Upper lobe of right lung (tissue), 1 donor: ENCODE measurements at places on chromosomes 11 and 22. TPM values are rescaled to one million over a fixed set of nuclear protein-coding genes. Genes with fewer than 3 reads are reported as not detected.

The TBX10 gene
- total RNA-seq, result not detected

The OR51B5 gene
- total RNA-seq, result not detected

The SHANK2 gene
- total RNA-seq, result 62.5 TPM

The F2 gene
- not detected for total RNA-seq

The RFPL1 gene
- total RNA-seq, result not detected

The TTC17 gene
- total RNA-seq, result 94.4 TPM

The CCDC89 gene
- total RNA-seq, result 1.2 TPM

DNA sequence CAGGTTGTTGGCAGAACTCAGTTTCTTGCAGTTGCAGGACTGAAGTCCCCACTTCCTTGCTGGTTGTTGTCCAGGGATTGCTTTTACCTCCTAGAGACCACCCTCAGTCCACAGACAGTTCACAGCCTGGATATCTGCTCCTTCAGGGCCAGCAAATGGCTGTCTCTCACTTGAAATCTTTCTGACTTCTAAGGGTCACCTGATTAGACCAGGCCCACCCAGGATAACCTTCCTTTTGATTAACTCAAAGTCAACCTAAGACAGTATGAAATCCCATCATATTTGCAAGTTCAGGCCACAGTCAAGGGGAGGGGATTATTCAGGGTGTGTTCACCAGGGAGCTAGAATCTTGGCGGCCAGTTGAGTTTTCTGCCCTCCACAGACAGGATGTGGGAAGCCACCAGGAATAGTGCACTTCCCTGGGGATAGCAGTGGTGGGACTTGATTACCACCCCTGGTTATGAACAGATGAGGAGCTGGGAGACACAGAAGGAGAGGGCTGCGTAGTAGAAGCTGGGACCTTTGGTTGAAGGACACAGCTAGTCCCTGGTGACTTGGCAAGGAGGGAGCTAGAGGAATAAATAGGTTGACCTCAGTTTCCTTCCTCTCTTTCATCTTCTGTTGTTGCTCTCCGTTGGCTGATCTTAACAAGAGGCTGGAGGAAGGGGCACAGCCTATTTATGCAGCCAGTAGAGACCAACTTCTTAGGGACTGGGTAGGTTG lies 33.4 kb downstream of the MIAT start:
- no peak overlapping the region for H3K4me3 ChIP-seq
- H3K36me3 ChIP-seq, result peaks cover 5% of the 10 kb centered on the region
- H3K4me1 ChIP-seq, result no peaks in the 10 kb centered on the region
- H3K27ac ChIP-seq, result no peak overlapping the region

- DNase-seq, result no peak
- peaks cover 17% of the 10 kb centered on the region for H3K4me1 ChIP-seq
- H3K27me3 ChIP-seq, result no peaks in the 10 kb centered on the region
- no peak overlapping the region for H3K27ac ChIP-seq
Measured at GRCh38 chr11:75526192-75526541, 426 bp upstream of the GDPD5 start.

- DNase-seq, result no peak
- no peaks in the 10 kb centered on the region for H3K36me3 ChIP-seq
- peaks cover 7% of the 10 kb centered on the region for H3K27me3 ChIP-seq
- no peak overlapping the region for H3K4me3 ChIP-seq
Measured at GRCh38 chr22:43393844-43394474, 17.9 kb upstream of the MPPED1 start.

DNA sequence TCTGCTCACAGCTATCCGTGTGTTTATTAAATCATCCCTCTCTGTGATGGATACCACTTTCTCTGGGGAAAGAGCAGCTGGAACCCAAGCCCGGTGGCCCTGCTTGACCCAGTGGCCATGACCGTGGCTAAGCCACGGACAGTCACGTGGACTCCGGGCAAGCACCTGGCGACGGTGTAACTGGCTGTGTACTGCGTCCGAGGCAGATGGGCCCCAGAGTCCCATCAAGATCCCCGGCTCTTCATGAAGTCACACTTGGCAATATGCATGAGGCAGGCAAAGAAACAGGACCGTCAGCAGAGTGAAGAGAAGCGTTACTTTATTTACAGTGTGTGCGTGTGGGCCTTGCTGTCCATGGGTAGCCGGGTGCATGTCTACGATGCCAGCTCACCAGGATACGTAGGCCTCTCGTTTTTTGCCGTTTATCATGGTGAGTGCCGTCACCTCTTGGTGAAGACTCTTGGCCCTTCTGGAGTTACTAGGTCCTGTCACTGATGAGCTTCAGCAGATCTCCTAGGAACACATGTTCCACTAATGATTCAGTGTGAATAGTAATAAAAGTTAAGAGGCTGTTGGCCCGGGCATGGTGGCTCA lies 366.3 kb downstream of the TBC1D22A start:
- H3K27ac ChIP-seq, result no peak overlapping the region
- H3K4me3 ChIP-seq, result no peak overlapping the region
- no peaks in the 10 kb centered on the region for H3K27me3 ChIP-seq
- no peaks in the 10 kb centered on the region for H3K36me3 ChIP-seq
- peak; percentile 25 for DNase-seq

- H3K27me3 ChIP-seq, result no peaks in the 10 kb centered on the region
- peak; percentile 70 for DNase-seq
- H3K36me3 ChIP-seq, result no peaks in the 10 kb centered on the region
- H3K4me1 ChIP-seq, result peaks cover 37% of the 10 kb centered on the region
- H3K4me3 ChIP-seq, result peak overlapping the region; percentile 75
- H3K27ac ChIP-seq, result peak overlapping the region; percentile 99
Measured at GRCh38 chr11:94544646-94545263, 1.0 kb downstream of the FUT4 start.

GRCh38 chr11:76622493-76623094 lies 48.0 kb downstream of the LRRC32 start:
- no peak overlapping the region for H3K27ac ChIP-seq
- H3K36me3 ChIP-seq, result no peaks in the 10 kb centered on the region
- DNase-seq, result peak; percentile 52
- H3K27me3 ChIP-seq, result no peaks in the 10 kb centered on the region
- no peak overlapping the region for H3K4me3 ChIP-seq

DNA sequence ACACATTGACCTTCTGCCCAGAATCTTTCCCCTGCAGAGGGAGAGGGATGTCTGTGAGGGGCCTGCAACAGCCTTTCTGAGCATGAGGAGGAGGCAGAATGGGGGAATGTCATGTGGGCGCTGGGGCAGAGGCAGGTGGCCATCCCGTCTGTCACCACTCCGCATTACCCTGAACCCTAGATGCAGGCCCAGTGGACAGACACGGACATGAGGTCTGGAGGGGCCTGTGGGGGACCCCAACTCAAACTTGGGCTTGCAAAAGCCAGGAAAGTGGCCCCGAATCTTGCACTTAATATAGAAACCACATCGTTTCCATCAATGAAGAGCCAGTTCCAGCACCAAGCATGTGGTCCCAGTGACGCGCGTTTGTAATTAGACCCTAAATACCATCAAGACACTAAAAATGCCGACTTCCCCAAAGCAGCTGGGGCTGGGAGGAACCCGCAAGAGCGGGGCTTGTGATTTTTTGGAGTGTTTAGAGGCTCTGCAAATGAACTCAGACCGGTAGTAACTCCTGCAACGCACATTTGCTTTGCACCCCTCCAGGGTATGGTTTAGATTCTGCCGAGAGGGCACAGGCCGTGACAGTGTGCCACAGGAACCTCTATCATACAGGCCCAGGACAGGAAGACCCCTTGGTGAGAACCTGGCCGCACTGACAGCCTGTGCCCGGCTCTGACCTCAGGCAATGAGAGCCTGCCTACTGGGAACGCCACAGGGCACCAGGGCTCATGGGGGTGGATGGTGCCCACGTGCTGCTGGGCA lies 109.3 kb downstream of the CTTN start:
- no peaks in the 10 kb centered on the region for H3K27me3 ChIP-seq
- H3K27ac ChIP-seq, result no peak overlapping the region
- no peaks in the 10 kb centered on the region for H3K4me1 ChIP-seq
- no peak overlapping the region for H3K4me3 ChIP-seq

DNA sequence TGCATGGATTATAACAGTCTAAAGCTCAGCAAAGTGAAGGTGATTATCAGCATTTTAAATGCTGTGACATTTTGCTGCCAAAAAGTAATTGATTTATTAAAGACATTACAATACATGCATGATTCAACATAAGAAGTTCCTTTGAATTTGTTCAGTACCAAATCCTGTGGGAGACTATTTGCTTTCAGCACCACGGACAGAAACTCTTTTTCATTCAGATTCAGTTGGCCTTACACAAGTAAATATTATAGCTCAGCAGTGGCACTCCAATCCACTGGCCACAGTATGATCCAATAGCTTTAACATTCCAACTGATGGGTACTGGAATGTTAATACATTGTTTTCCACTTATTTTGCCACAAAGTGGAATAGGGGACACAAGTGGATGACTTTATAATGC lies 806.7 kb downstream of the NTM start:
- no peaks in the 10 kb centered on the region for H3K36me3 ChIP-seq
- no peaks in the 10 kb centered on the region for H3K27me3 ChIP-seq
- no peak overlapping the region for H3K27ac ChIP-seq
- H3K4me1 ChIP-seq, result no peaks in the 10 kb centered on the region

DNA sequence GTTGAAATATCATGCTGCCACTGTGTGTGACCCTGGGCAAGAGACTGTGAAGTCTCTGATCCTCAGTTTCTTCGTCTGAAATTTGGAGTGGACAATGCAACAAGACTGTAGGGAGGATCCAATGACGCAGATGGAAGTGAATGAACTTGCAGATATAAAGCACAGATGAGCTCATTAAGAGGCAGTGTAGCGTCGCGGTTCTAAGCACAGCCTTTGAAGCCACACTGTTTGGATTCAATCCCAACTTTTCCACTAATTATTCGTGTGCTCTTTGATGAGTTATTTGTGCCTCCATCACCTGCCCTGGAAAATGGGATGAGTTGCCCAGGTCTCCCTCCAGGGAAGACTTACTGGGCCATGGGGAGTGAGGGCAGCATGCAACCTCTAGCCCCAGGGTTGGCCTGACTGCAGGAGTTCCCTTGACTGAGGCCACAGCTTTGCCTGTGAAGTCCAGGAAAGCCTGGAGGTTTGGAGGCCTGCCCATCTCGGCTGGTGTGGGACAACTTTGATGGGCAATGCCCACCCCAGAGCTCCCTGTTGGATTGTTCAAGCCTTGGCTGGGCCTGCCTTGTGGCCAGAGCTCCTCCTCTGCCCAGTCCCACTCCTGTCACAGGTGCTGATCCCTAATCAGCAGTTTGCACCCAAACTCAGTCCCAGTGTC lies 266.0 kb upstream of the B3GAT1 start:
- DNase-seq, result no peak
- H3K27ac ChIP-seq, result no peak overlapping the region
- no peaks in the 10 kb centered on the region for H3K36me3 ChIP-seq
- H3K4me1 ChIP-seq, result no peaks in the 10 kb centered on the region
- H3K27me3 ChIP-seq, result no peaks in the 10 kb centered on the region

GRCh38 chr11:123308077-123308476 lies 113.0 kb upstream of the CLMP start:
- DNase-seq, result no peak
- H3K27ac ChIP-seq, result no peak overlapping the region
- no peaks in the 10 kb centered on the region for H3K4me1 ChIP-seq
- no peak overlapping the region for H3K4me3 ChIP-seq

DNA sequence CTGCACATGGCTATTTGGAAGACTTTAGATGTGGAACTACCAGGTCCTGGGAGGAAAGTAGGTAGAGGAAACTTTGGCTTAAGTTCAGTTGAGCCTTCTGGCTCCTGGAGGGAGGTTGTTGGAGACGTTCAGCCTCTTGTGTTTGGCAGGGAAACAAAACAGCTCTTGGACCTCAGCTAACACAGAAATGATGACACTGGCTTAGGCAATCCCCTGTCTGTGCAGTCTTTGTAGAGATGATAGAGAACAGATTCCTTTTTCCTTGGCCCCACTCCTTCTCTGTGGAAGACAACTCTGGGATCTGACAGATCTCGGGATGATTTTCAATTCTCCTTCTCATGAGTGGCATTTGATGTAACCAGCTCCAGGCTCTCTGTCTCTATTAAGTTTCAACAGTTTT lies 428.5 kb downstream of the TMEM135 start:
- no peaks in the 10 kb centered on the region for H3K4me1 ChIP-seq
- DNase-seq, result no peak

- H3K4me3 ChIP-seq, result no peak overlapping the region
- H3K27me3 ChIP-seq, result no peaks in the 10 kb centered on the region
- no peaks in the 10 kb centered on the region for H3K4me1 ChIP-seq
Measured at GRCh38 chr22:41052661-41053490, 39.5 kb upstream of the EP300 start.

DNA sequence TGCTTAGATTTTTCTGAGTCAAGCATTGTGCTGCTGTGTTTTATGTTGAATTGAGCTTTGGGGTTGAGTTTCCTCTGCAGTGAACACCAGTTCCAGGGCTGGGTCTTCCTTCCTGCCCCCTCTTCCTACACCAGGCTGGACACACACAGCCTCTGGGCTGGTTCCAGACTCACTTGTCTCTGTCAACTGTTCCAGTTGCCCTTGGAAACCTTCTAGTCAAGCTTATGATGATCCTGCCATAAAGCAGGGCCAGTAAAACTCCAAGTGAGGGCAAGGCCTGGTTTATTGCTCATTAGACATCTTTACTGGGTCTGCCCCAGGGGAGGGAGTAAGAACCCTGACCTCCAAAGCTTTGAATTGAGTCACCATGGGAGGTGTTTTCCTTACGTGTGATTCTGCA lies 61.1 kb downstream of the KIAA1671 start:
- DNase-seq, result no peak
- no peaks in the 10 kb centered on the region for H3K36me3 ChIP-seq
- H3K27me3 ChIP-seq, result no peaks in the 10 kb centered on the region

DNA sequence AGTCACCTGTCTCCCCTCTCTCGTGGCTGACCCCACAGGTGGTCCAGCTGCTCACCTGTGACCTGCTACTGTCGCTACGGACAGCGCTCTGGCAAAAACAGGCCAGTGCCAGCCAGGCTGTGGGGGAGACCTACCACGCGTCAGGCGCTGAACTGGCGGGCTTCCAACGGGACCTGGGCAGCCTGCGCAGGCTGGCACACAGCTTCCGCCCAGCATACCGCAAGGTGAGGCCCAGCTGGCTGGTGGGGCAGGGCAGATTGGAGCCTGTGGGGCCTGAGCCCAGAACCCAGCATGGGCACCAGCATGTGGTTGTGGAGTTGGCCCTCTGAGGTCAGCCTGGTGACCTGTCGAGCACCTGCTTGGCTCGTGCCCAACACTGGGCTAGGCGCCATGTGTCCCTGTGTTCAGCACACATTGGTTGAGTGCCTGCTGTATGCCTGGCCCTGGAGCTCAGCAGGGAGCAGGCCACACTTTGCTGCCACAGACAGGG lies 11.9 kb downstream of the SHISA8 start:
- no peak overlapping the region for H3K27ac ChIP-seq
- H3K36me3 ChIP-seq, result peaks cover 70% of the 10 kb centered on the region
- H3K4me3 ChIP-seq, result no peak overlapping the region
- no peak for DNase-seq
- no peaks in the 10 kb centered on the region for H3K27me3 ChIP-seq
